ENCODE measurements at places on chromosomes 12 and 14.

DNA sequence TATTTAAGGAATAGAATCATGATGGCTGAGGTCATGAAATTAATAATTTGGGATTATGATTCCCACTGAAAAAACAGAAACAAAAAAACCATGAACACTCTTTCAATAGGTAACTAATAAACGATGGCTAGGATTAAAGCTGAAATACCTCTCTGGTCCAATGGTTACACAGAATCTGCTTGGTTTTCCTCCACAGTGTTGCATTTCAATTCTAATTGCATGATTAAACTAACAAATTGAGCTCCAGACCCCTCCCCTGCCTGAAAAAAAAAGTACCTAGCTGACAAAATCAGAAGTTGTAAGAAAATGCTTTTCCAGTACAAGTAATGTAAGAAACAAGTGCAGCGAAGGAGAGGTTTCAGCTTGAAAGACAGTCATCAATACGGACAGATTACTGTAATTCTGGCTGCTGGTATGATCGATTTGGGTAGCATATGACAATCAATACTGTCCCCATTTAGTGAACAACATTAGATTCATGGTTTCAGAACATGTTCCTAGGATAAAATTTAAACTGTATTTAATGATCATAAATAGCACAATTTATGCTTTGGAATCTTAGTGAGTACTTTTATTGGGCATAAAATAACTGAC, 32.0 kb downstream of the INSM2 start:
- DNase-seq = no peak

DNA sequence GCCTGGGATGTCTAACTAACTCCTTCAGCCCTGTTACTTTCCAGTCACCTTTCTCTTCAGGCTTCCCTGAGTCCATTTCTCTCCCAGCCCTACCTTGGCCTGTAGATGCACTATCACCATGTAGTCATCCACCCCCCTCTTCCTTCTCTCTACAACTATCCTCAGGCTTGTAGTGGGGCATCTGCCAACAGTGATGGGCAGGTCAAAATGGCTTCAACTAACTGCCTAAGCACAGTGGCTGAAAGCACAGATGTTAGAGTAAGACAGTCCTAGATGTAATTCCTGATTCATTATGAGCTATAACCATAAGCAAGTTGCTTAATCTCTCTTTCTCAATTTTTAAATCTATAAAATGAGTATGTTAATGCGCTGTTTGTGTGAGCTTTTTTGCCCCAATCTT, 133.6 kb upstream of the NAV3 start:
- no peak for DNase-seq

DNA sequence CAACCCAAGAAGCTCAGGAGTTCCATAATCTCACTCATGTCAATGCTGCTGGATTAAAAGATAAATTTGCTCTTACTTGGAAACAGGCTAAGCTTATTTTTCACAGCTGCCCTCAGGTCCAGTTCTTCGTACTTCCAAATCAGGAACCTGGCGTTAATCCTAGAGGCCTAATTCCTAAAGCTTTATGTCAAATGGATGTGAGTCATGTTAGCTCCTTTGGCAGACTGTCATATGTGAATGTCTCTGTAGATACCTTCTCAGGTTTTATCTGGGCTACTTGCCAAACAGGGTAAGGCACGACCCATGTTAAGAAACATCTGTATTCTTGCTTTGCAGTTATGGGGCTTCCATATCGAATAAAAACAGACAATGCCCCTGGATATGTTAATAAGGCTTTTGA, 504.6 kb downstream of the ALG10 start:
- no peak for DNase-seq

GRCh38 chr12:114674251-114675047, 9.5 kb downstream of the TBX3 start:
- no peak for DNase-seq

DNA sequence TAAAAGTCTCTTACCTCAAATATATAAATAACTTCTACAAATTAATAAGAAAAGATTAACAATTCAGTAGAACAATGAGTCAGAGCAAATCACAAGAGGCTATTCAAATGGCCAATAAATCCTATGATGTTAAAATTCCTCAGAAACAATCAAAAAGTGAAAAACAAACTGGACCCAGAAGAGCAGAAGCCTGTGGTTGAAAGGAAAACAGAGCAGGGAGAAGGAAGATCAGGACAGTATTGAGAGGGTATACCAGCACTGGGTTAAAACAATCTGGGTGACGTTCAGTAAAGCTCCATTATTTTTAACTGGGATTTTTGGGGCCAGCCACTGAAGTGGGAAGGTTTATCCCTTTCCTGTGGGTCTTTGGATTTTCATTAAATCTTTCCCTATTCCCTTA, 39.7 kb upstream of the PCED1B start:
- DNase-seq = no peak

DNA sequence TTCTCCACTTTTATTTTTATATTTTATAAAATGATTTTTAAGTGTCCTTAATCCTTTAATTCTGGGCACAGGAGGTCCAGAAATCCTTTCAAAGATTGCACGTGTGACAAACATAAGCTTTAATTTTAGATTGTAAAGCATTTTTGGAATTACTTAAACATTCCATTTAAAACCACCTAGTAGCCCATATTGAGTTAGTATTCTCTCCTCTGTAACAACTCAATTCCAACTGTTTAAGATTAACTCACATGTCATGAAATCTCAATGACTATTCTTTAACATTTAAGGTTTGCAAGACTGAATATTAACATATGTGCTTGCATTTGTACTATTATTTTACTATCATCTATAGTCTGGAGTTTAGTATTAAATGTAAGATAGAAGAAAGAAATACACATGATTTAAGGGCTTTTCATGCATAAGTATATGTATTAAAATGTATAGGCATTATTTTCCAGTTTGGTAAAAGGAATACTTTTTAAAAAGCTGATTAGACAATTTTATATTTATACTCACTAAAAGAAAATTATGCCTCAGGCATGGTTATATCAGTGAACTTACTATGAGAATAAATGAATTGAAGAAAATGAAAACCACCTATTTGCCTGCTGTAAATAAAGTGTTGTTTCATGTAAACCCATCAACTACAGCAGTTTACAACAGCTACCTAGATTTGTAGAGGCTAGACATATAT, 776.9 kb downstream of the SLC6A15 start:
- no peak for DNase-seq

DNA sequence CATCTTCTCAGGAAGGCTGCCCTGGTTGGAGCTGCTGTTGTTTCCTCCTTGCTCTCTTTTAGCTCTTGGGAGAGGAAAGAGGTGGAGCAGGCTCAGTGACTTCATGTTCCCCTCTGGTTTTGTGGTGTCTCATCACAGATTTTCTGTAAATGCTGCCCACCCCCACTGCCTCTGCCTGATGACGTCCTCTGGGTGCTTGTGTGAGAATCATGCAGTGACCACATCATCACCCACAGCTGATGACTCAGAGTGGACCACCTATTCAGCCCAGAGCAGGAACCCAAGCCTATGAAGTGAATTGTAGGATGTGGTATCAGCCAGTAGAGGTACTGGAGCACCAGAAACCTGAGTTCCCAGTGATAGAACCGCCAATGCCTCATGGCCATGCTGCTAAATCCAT, at the start of gene GZMB:
Gene GZMB (minus strand): TSS at position 33 of the 400 bp plus-strand sequence. CDS start 30 bp downstream, at position 3.
- DNase-seq = no peak

DNA sequence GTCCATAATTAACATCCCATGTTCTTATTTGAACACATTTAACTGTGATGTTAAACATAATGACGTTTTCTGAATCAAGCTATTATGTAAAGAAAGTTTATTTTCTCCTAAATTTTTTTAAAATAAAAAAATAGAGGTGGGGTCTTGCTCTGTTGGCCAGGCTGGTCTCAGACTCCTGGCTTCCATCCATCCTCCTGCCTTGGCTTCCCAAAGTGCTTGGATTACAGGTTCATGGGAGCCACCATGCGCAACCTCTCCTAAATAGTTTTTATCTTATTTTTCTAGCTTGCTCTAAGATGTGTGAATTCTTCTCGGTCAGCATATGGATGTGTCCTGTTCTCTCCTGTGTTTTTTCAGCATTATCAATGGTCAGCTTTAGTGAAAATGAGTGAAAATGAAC, 3.2 kb downstream of the RAD9B start:
- DNase-seq = no peak

DNA sequence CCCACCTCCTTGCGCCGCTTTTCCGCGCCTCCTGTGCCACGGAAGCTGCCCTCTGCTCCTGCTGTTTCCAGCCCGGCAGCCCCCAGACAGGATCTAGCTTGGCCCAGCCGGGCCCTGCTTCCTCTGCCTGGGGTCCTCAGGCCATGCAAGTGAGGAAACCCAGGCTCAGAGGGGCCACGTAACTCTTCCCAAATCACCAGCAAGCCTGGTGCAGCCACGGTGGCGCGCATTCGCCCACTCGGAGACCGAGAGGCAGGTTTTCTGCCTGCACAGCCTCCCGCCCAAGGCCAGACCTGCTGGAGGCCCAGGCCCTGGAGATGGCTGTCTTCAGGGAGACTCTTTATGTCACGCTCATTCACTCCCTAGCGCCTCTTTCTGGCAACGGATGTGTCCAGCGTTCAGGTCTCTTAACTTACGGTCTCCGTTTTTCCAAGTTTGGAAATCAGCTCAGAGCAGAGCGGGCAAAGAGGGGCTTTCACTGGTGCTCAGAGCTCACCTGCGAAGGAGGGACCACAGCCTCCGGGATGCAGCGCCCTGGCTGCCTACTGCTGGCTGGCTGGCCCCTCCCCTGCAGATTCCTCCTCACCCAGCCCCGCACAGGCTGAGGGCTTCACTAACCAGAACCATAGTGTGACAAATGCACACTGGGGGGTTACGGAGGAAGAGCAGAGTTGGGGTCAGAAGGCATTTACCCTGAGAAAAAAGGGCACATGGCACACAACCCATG, 20.6 kb upstream of the CEP170B start:
- DNase-seq = no peak

DNA sequence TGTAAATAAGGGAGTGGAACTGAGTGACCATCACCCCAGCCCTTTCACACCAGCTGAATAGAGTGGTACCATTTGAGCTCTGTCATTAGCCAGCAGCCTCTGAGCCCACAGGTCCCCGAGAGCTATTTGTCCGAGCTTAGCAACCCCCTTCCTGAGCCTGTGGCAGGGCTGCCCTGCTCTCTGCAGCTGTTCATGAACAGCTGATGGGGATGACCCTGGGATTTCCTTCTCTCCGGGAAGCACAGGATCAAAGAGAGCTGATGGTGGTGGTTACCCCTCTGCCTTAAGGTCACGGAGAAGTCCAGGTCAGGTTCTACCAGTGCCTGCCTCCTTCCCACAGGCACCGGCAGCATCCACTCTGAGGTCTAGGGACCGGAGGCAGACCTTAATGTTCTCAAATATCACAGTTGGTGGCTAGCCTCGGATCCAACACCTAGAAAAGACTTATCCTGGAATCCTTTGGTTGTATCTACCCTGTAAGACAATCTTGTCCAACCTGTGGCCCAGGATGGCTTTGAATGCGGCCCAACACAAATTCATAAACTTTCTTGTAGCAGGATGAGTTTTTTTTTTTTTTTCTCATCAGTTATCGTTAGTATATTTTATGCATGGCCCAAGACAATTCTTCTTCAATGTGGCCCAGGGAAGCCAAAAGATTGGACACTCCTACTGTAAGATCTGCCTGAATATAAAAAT, 81.1 kb downstream of the ESRRB start:
- no peak for DNase-seq
